ENCODE measurements at places on chromosomes 5 and 9. TPM values are rescaled to one million over a fixed set of nuclear protein-coding genes. Genes with fewer than 3 reads are reported as not detected.

The IL3 gene
- total RNA-seq, result 0.98 TPM

The IFNB1 gene
- 0.87 TPM for total RNA-seq

The PTPRD gene
- not detected for total RNA-seq

The FOXD4L3 gene
- total RNA-seq, result not detected

The GMCL2 gene
- not detected for total RNA-seq

The RNF208 gene
- 8.0 TPM for total RNA-seq

The PCDHGB7 gene
- not detected for total RNA-seq

The ZNF483 gene
- 2.6 TPM for total RNA-seq

The SEMA5A gene
- total RNA-seq, result not detected

The C5orf58 gene
- total RNA-seq, result not detected

The LCN15 gene
- not detected for total RNA-seq

The PCDHB2 gene
- not detected for total RNA-seq

The SPINK1 gene
- not detected for total RNA-seq

The C9orf40 gene
- total RNA-seq, result 18.6 TPM

The ABLIM3 gene
- not detected for total RNA-seq

The NINJ1 gene
- 120 TPM for total RNA-seq
